Activated naive CD8-positive, alpha-beta T cell treated with anti-CD3 and anti-CD28 coated beads, Interleukin-2, amount 50 U/mL, for 16 hours (primary cell): ENCODE measurements at places on chromosomes 1 and 21.
A peak's percentile ranks its signal among the peaks of the same experiment; 100 is the strongest.

- DNase-seq = no peak
Observed at GRCh38 chr1:8267307-8267706, 50.6 kb upstream of the SLC45A1 start.

DNA sequence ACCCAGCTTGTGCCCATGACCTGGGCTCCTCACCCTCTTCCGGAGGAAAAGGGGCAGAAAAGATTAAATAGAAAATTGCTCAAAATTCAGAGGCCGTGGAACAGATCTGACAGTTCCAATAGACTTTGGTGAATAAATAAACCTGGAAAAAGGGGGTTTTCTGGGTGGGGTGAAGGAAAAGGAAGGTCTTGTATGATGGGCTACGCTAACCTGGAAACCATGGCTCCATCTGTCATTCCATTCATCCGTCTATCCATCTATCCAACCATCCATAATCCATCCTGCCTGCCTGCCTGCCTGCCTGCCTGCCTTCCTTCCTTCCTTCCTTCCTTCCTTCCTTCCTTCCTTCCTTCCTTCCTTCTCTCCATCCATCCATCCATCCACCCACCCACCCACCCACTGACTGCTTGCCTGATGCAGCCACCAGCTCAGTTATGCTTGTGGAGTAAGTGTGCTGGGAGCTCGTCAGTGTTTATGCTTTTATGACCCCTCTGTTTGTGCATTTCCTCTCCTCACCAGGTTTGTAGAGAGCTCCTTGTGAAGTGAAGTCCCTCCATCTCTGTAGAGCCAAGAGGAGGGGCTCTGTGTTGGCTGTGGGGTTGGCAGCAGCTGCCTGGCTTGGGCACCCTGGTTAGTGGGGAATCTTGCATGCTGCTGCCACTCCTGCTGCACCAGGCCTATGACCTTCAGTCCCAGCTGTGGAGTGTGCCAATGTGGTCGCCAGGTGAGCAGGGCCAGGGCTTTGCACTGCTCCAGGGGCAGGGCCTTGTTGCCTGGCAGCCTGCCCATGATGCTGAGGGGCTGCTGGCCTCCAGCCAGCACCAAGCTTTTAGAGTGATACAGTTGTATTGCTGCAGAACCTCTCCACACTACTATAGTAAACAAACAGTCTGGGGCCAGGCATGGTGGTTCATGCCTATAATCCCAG, 16.0 kb upstream of the POU3F1 start:
- no peak for DNase-seq

DNA sequence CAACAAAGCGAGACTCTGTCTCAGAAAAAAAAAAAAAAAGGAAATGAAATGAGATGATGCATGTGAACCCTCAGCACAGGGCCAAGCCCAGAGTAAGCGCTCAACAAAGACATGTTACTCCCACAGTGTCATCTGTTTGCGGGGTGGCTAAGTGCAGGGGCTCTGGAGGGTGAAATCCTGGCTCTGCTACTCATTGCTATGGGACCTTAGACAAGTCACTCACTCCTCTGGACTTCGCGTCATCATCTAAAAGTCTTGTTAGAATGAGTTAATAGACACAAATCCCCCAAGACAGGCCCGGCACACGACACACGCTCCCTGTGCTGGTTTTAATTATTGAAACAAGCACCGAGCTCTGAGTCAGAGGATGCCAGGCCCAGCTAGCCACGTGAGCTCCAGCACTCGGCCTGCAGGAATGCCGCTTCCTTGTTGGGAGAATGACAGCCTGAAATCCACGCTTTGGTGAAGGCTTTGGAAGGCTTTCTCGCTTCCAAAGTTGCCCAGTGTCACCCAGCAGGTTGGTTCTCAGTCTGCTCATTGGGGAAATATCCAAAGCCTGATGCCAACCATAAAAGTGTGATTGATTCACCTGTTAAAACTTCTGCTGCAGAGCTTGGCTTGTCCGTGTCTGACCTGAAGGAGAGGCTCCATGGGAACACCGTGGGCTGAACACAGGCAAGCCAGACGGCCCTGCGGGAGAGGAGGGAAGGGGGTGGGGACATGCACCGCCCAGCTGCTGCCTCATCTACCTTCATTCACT, 36.7 kb upstream of the TARDBP start:
- DNase-seq = no peak

- DNase-seq = no peak
Observed at GRCh38 chr1:213452501-213452900, 401.5 kb downstream of the RPS6KC1 start.

- no peak for DNase-seq
Observed at GRCh38 chr1:157151506-157151905, 13.3 kb upstream of the ETV3 start.

DNA sequence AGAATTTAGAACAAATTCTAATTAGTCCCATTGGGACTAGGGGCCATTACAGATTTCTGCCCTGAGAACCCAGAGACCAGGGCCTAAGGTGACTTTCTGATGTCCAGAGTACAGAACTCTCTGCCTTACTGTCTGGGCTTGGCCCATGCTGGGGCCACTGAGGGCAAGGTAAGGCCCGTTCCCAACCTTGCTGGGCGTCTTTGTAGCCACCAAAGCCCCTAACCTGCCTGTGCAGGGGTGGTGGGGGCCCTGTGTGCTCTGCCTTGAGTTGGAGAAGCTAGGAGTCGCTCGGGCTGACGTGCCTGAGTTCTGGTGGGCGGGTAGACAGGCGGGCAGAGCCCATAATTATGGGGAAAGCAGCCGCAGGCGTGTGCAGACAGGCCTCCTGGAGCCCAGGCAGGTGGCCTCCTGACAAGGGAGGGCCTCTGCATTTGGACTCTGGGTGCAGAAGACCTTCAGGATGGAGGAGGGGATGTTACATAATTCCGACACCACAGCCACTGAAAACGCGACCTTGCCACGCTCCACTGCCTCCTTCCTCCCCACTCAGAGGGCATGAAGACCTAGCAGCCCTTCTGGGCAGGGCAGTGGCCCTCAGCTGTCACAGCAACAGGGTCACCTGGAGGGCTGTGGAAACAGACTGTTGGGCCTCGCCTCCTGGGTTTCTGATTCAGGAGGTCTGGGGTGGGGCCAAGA, 239.9 kb upstream of the TMEM51 start:
- no peak for DNase-seq

GRCh38 chr21:41766883-41767605, at the start of gene RIPK4:
Gene RIPK4 (minus strand): TSS chr21:41767052. CDS start chr21:41767041, 11 bp downstream.
- peak; percentile 30 for DNase-seq

DNA sequence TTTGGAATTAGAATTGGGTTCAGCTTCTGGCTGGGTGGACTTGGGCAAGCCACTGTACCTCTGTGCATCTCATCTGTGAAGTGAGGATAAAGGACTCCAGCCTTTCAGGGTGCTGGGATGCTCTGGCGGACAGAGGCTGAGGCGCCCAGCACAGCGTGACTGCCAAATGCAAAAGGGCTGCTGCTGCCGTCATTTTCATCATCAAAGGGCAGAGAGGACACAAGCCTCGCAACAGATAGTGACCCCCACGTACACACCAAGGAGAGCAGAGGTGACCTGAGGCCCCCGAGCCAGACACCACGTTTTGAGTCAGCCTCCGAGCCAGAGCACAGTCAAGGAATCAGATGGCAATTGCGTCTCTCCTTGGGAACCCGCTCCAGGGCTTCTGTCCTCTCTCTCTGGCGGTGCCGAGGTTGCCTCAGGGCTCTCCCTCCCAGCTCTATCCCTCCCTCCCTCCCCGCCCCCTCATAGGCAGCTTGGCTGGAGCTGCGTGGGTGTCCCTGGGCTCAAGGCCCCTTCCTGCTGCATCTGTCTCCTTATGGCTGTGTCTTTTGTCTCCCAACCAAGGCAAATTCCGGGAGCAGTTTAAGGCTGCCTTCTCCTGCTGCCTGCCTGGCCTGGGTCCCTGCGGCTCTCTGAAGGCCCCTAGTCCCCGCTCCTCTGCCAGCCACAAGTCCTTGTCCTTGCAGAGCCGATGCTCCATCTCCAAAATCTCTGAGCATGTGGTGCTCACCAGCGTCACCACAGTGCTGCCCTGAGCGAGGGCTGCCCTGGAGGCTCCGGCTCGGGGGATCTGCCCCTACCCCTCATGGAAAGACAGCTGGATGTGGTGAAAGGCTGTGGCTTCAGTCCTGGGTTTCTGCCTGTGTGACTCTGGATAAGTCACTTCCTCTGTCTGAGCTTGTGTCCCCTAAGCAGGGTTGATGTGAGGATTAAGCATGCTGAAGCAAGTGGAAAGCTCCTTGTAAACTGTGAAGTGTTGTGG, 9.0 kb downstream of the HCRTR1 start:
- no peak for DNase-seq

DNA sequence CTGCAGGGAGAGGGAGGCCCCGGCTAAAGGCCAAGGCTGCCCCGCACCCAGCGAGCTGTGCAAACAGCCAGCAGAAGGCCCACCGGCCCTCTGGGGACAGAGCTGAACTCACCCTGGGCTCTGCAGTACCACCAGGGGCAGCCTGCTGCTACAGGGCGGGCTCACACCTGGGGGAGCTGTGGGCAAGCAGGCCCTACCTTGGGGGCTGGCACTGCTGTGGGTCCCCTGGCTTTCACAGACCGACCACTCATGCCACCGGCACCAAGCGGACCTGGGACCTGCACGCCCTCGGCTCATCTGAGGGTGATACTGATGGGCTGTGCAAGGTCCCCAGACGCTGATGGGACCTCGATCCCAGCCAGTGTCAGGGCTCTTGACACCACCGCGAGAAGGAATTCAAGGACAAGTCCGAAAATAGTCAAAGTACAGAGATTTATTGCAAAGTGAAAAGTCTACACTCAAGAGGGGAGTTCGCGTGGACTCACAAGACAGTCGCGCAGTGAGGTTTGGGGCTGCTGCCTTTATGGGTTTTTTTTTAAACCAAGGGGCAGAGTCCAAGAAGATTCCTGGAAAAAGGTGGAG, 61.0 kb upstream of the ADARB1 start:
- no peak for DNase-seq

GRCh38 chr21:25079053-25079452, 528.2 kb downstream of the MRPL39 start:
- no peak for DNase-seq

GRCh38 chr1:228090613-228091081, 8.1 kb downstream of the ARF1 start:
- DNase-seq = no peak

DNA sequence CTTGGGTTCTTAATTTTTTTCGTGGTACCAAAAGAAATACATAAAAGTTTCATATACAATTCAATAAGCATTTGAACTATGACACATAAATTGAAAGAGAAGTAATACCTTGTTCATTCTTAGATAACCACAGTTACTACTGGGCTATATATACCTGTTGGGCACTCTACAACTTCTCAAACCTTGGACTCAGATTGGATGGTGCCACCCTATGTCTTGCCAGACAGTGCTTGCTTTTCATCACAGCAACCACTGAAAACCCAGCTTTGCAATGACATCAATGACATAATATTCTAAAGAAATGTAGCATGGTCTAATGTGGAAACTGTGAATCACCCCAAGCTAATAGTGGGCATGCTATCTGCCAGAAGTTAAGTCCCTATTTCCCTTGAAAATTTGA, 62.8 kb upstream of the DPH5 start:
- no peak for DNase-seq

GRCh38 chr1:38297842-38298241, 251.2 kb upstream of the POU3F1 start:
- no peak for DNase-seq

GRCh38 chr1:117651616-117652015, 45.8 kb downstream of the TENT5C start:
- no peak for DNase-seq

- DNase-seq = no peak
Observed at GRCh38 chr1:234985007-234985370, 143.6 kb downstream of the TOMM20 start.

DNA sequence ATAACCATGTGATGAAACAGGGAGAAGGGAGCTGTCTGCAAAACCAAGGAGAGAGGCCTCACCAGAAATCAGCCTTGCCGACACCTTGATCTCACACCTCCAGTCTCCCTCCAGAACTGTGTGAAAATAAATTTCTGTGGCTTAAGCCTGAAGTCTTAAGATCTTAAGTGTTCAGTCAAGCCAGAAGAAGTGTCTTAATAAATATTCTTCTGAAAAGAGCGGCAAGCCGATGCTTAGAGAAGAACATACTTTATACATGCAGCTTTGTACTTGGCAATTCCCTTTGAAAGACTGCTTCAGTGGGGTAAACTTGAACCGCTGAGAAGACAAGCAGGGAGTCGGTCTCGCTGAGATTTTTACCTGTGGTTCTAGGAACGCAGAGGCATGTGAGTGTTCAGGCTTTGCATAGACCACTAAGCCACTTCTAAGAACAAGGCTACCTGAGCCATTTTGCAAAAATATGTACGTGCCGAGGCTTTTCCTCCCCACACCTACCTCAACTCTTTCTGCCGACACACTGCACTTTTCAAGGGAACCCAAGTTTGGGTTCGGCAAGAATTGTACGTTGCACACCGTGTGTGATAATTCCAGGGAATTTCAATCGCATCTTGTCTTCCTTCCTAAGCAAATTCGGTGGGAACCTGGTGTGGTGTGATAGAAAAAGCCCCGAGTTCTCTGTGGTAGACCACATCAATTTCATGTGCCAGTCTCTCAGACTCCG, 3.4 kb downstream of the RUNX1 start:
- no peak for DNase-seq

DNA sequence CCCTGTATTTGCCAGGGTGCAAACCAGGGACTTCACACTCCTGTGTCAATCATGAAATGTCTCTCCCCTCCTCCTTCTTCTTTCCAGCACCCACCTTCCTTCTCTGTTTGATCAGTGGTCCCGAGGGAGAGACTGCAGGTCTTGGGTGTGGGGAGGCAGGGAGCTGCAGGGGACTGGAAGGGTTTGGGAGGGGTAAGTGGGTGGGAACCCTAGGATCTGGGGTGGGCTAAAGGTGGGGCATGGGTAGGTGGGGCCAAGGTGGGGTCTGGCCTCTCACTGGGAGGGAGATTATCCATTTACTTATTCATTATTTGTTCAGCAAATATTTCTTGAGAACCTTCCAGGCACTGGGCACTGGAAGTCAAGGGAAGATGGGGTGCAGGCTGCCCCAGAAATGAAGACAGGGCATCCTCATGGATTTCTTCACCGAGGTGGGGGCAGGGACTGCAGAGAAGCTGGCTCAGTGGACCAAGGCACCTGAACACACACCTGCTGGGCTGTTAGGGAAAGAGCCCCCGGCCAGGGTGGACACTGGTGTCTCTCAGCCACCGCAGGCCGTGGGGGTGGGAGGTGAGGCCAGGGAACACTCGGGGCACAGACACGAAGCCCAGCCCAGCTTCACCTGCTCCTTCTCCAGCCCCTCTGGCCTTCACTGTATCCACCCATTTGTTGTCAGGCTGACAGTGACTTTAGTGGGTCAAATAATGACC, 193.9 kb upstream of the C1orf174 start:
- DNase-seq = no peak

GRCh38 chr21:39422527-39423241, 22.9 kb downstream of the LCA5L start:
- DNase-seq = no peak
